ENCODE measurements at places on chromosomes 12 and 14.

DNA sequence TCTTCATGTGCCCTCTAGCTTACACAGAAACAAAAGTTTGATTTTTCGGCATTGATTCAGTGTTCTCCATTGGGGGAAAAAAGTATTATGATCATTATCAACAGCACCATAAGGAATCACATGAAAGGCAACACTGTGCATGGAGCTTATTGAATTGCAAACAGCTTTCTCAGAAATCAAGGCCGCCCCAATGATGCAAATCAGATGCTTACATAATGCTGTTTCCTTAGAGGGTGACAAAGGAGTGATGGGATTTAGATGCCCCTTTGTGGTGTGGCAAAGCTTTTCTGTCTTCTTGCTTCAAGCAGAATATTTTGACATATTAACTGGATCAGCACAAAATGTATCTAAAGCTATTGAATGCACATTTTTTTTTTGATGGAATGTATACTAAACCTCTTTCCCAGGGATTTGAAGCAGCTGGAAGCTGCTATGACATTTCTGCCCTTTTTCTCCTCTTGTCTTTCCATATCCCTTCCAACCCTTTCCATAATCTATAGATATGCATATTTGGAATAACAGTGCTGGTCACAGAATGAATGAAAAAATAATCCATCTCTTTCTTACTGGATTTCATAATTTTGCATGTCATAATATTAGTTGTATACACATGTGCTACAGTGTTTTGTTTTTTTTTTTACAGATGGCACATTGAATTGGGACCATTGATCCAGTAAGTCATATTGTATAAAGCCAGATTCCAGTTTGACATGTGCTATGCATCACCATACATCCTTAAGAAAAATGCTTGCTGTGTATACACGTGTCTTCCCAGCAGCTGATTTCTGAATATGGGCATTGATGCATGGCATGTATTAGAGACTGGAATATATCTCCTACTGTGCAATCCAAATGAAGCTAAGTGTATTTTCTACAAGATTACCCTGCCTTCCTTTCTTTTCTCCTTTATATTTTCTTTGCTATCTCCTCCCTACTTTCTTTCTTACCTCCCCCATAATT is 259.7 kb upstream of the DCN start:
- no peak for DNase-seq

DNA sequence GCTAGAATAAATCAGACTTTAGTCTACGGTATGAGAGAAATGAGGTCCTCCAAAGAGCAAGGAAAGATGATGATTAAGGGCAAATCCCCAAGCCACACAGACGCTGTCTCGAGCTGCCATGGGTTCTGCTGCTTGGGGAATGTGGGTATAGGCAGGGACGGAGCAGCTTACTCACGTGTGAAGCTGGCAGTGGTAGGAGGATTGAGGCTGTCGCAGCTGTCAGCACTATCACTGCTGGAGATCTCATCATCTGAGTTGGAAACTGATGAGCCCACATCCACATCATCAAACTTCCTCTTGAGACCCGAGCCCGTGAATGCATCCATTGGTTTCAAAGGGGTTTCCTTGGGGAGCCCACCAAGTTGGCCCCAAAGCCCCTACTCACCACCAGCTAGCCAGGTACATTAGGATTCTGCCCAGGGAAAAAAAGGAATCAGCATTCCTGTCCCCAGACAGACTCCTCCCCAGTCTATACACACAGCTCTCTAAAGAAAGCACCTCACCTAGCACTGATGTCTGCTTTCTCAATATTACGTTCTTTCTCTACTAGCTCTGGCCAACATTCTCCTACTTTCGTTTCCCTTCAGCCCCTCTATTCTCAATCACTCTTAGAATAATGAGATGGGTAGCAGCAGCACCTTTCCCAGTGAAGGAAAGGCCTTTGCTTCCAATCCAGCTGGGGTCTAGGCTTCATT is 7.0 kb downstream of the CSRNP2 start:
- no peak for DNase-seq

DNA sequence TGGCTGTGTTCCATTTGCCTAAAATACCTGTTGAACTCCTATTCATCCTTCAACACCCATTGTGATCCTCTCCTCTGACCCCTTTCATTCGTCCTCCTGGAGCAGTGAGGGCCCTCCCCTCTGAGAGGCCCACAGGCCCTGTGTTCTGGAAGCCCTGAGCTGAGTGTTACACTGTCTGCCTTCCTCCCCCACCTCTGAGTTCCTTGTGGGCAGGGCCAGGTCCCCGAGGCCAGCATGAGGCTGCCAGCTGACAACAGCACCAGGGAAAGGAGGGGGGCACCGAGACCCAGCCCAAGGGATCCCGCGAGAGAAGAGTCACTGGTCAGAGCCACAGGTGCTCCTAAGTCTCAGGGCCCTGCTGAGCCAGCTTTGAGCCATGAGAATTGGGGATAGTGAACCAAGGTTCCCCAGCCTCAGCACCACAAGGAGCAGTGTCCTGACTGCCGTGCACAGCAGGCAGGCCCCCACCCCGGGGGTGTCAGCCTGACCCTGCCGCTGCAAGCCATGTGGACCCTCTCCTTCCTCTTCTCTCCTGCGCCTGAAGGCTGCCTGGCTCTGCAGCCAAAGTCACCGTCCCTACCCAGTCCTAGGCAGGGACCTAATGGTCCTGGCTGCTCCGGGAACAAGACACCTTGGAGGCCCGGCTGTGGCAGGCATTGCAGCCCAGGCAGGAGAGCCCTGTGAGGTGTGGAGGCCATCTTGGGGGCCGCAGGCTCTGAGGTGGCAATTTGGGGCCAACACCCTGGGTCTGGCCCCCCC is 52.5 kb downstream of the BEGAIN start:
- DNase-seq, result peak; percentile 9

DNA sequence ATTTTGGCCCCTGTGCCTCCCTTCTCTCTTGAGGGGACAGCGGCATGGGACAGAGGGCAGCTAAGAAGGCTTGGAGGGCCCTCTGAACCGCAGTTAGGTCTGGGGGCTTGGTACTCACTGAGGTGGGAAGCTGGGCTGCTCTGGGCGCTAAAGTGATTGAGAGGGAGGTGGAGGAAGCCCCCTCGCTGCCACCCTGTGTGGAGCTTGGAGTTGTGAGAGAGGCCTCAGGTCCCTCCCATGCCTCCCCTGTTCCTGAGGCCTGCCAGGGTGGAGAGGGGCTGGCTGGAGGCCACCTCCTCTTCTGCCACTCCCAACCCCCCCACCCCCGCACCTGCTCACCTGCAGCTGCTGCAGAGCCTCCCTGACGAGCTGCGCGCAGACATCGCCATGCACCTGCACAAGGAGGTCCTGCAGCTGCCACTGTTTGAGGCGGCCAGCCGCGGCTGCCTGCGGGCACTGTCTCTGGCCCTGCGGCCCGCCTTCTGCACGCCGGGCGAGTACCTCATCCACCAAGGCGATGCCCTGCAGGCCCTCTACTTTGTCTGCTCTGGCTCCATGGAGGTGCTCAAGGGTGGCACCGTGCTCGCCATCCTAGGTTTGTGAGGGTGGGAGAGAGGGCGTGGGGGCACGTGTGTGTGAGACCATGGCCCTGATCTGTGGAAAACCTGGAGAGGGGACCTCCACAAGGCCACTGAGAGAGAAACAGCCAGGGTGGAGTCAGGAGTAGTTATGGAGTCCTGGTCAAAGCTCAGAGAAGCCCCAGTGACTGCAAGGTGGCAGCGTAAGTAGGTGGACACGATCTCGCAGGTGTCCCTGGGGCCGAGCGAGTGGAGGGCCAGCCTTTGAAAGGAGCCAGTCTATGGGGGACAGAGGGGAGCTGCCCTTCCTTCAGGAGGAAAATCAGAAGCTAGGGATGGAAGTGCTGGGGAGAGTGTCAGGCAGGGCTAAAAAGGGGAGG is 11.2 kb downstream of the KCNH3 start:
- no peak for DNase-seq

GRCh38 chr12:98211909-98212695 is 303.3 kb upstream of the TMPO start:
- DNase-seq, result no peak

- no peak for DNase-seq
These were observed 908 bp downstream of the ENTPD5 start for GRCh38 chr14:74018174-74018585.

- DNase-seq, result no peak
These were observed 429.1 kb upstream of the CCDC196 start for GRCh38 chr14:66056926-66057552.

- DNase-seq, result no peak
These were observed 41.2 kb upstream of the SLC2A13 start for GRCh38 chr12:40146800-40147797.

- DNase-seq, result no peak
These were observed 16.8 kb downstream of the ATP23 start for GRCh38 chr12:57958061-57958657.

- no peak for DNase-seq
These were observed 583 bp upstream of the SDR39U1 start for GRCh38 chr14:24443053-24443665.

DNA sequence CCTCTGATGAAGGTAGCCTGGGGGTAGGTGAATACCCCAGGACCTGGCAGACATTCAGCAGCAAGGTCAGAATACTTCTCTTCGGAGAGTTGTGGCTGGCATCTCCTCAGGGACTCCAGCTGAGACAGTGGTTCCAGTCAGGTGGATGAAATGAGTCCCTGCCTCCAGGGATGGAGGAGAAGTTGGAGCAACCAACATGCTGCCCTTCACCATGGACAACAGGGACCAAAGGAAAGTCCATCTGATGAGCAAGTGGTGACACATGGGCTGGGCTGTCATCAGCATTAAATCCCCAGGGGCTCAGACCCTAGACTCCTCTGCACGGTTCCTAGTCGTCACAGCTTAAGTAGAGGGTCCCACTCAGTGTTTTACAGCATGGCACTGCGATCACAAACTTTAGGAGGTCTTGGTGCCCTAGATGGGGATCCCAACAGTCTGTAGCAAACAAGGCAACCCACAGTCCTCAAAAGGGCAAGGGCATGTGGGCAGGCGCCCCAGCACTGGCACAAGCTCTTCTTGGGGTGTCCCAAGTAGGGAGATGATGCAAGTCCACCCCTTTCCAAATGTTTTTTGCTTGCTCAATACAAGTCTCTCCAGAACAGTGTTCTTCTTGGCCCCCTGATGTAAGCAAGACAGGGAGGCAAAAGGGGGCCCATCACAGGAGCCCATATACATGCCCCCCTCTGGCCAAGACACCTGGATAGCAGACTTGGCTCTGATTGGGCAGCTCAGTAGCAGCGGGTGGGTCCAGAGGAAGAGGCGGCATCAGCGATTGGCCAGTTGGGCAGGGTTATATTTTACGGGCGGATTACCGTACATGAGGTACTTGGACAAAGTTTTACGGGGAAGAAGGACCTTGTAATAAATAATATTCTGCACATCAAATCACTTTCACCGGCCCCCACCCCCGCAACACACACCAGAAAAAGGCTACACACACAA is 10.8 kb upstream of the CDH24 start:
- DNase-seq, result no peak

DNA sequence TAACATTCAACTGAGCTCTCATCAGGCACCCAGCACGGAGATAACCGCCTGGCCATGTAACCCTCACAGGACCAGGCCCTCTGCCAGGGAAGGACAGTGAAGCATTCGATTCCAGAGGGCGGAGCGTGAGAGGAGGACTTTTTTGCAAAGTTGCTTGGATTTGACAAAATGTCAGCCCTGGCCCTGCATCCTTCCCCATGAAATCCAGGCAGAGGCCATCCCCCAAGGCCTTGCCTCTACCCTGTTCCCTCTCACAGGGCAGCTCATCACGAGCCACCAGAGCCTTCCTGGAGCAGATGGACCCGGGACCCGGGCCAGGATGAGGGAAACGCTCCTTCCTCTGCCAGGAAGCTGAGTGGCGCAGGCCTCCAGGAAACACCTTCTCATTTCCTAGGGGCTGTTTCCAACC is 17.0 kb downstream of the CAMKK2 start:
- no peak for DNase-seq

GRCh38 chr12:41101806-41102205 is 86.3 kb upstream of the PDZRN4 start:
- DNase-seq, result no peak

- no peak for DNase-seq
These were observed 69.3 kb upstream of the SCN8A start for GRCh38 chr12:51521554-51522276.

GRCh38 chr12:45439039-45439438 is 223.1 kb downstream of the ANO6 start:
- no peak for DNase-seq

Data from GM12892 (cell line).